ENCODE measurements at places on chromosomes 6 and 20.

DNA sequence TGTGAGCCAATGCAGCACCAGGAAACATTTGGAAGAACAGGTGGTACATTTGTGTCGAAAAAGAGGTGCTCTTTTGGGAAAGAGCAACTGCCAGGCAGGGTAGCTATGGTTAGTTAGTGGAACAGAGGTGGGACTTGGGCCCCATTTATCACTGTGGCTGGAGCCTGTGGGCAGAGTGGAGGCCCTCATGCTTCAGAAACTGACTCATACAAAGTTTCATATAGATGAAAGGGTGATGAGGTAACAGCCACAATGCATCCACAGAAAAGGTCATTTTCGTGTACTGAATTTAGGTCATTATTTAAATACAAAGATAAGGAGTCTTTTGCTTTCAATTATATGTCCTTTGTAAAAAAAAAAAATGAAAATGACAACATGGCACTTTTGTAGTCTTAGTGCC, 76.4 kb upstream of the HS3ST5 start:
- DNase-seq, result no peak

- no peak for DNase-seq
Observed at GRCh38 chr20:59025086-59025485, 5.9 kb downstream of the TUBB1 start.

- no peak for DNase-seq
Observed at GRCh38 chr20:57257701-57258453, 8.6 kb downstream of the BMP7 start.

GRCh38 chr20:31685853-31686643, 36.6 kb downstream of the BCL2L1 start:
- DNase-seq, result no peak

DNA sequence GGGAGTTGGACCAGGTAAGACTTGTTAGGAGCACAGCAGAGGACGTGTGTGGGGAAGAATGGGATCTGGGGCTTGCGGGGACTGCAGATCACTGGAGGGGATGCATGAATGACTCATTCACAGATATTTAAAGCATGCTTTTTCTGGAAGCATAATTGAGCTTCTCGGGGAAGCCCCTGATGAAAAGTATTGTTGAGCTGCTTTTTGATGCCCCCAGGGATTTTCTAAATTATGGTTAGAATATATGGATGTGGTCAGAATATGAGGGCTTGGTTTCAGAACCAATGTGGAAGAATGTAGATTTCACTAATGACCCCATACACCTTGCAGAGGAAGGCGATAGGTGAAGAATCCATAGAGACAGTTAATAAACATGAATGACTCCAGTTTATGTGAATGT, 36.1 kb downstream of the GMPR start:
- DNase-seq, result no peak

GRCh38 chr20:23654000-23654399, 16.2 kb upstream of the CST3 start:
- DNase-seq, result no peak

DNA sequence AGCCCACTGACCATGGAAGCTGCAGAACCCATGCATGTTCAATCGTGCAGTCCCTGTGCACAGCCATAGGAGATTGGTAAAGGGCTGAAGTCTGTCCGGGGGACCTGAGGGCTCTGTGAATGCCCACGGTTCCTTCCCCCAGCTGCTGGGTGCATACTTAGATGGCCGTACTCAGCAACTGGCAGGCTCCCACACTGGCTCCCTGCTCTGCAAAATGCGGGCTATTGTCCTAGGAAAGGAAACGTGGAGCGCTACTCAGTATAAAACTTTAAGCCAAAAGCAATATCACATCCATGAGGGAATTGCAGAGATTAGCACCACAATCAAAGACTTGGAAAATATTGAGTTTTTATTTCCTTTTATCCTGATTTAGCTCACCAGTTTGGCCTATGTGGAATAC, 202.0 kb downstream of the WDR27 start:
- DNase-seq, result no peak

- DNase-seq, result no peak
Observed at GRCh38 chr6:47168180-47168579, 126.0 kb upstream of the ADGRF1 start.

DNA sequence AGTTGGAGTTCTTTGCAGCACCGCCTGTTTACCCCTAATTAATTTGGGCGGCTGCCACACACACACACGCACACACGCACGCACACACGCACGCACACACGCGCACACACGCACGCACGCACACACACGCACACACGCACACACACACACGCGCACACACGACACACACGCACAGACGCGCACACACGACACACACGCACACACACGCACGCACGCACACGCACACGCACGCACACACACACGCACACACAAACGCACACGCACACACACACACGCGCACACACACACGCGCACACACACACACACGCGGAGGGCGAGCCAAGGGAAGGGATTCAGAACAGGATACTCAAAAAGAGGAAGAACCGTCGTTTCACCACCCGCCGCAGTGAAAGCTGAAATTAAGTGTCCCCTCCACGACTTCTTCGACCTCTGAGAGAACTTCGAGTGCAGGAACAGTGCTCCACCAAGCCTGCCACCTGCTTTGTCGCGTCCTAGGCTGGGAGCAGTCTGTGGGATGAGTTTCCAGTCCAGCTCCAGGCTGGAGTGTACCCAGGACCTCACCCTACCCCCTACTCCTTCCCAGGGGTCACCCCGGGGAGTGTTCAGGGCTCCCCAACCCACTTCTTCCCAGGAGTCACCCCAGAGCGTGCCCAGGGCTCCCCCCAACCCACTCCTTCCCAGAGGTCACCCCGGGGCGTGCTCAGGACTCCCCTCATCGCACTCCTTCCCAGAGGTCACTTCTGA, 1.1 kb downstream of the RNASET2 start:
- no peak for DNase-seq

- no peak for DNase-seq
Observed at GRCh38 chr6:125393449-125393858, 91.7 kb upstream of the HDDC2 start.

- no peak for DNase-seq
Observed at GRCh38 chr6:1893470-1894130, 283.9 kb downstream of the FOXC1 start.

DNA sequence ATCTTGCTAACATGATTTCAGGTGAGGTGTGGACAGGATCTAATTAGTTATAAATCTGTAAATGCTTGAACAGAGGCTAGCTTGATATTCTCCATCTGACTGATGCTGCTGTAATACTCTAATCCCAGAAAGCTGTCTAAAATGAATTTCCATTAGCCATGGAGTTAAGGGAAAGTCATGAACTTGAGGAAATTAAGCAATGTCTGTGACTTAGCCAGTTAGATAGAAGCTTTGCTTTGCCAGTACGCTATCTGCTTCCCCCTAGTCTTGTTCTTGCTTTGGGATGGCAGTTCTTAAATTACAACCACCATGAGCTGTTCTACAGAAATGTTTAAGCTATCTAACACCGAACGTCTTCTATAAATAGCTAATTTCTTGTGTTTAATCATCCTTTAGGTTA, 195.7 kb downstream of the PRL start:
- no peak for DNase-seq

DNA sequence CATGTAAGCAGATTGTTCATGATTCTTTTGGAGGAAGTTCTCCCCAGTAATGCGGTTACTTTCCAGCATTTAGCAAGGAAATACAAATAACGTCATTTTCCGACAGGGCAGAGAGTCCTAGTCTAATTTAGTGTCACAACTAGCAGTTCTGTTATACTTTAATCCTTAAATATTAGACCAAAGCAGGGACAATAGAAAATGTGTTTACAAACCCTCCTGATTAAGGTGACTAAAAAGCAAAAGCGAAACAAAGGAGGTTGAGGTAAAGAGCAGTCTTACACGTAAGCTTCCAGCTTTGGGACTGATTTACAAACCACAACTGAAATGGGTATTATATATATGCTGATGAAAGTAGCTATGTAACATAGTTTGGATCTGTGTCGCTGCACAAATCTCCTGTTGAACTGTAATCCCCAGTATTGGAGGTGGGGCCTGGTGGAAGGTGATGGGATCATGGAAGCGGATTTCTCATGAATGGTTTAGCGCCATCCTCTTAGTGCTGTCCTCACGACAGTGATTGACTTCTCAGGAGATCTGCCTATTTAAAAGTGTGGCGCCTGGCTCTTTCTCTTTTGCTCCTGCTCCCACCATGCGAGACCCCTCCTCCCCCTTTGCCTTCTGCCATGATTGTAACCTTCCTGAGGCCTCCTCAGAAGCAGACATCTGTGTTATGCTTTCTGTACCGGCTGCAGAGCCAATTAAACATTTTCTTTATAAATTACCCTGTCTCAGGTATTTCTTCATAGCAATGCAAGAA, 81.9 kb downstream of the PLCB1 start:
- no peak for DNase-seq

- DNase-seq, result no peak
Observed at GRCh38 chr20:15643713-15644112, 929.5 kb downstream of the KIF16B start.

- no peak for DNase-seq
Observed at GRCh38 chr6:12105271-12105670, 93.2 kb downstream of the HIVEP1 start.

GRCh38 chr6:117079951-117080350, 185.4 kb upstream of the VGLL2 start:
- no peak for DNase-seq

- DNase-seq, result no peak
Observed at GRCh38 chr6:122459240-122459639, 12.4 kb downstream of the SERINC1 start.

GRCh38 chr6:11951868-11952267, 60.2 kb upstream of the HIVEP1 start:
- no peak for DNase-seq

Data from nucleus accumbens (tissue), 56 donors.